ENCODE measurements at places on chromosomes 1 and 21.

DNA sequence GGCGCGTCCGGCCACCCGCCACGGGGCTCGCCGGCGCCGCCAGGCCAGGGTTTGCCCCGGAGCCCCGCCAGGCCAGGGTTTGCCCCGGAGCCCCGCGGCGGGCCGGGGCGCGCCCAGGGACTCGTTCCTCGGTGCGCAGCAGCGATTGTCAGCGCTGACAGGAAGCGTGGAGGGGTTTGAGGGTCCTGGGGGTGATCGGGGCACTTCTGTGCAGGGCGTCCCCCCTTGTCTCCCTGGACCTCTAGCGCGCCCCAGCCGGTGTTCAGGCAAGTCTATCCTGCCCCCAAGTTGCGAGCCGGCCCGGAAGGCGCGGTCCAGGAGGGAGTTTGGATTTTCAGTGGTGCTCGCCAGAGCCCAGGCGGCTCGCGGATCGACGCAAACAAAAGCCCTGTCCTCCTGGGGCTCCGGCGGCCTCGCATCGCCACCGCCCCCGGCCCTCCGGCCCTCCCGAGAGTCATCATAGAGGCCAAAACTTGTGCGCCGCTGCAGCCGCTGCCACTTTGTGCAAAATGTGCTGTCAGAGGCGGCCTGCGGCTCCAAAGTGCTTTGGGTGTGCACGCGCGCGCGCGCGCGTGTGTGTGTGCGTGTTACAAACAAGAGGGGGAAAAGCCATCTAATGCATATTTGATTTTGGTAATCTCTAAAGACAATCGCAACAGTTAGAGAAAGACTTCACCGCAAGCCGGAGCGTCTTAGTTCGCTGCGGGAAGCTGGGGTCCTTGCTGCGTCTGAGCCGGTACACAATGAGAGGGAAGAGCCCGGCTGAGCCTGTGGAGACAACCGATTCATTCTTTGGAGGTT, 1.0 kb downstream of the ROR1 start:
- DNase-seq, result no peak

GRCh38 chr1:177432897-177433296, 262.1 kb downstream of the BRINP2 start:
- no peak for DNase-seq

DNA sequence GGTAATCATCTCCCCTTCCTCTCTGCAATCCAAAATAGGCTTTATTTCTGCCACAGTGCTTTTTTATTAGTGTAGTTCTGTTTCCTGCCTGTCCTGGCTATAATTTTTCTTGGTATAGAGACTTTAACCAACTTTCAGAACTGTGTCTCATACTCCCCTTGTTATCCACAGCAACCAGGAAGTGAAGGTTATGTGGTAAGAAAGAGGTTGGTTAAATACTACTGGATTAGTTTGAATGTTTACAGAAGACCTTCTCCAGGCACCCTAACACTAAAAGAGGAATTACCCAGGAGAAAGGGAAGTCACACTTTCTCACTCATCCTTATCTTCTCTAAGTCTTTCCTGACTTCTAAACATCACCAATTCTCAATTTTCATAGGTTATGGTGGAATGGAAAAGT, 17.8 kb upstream of the TNFSF4 start:
- DNase-seq, result no peak

DNA sequence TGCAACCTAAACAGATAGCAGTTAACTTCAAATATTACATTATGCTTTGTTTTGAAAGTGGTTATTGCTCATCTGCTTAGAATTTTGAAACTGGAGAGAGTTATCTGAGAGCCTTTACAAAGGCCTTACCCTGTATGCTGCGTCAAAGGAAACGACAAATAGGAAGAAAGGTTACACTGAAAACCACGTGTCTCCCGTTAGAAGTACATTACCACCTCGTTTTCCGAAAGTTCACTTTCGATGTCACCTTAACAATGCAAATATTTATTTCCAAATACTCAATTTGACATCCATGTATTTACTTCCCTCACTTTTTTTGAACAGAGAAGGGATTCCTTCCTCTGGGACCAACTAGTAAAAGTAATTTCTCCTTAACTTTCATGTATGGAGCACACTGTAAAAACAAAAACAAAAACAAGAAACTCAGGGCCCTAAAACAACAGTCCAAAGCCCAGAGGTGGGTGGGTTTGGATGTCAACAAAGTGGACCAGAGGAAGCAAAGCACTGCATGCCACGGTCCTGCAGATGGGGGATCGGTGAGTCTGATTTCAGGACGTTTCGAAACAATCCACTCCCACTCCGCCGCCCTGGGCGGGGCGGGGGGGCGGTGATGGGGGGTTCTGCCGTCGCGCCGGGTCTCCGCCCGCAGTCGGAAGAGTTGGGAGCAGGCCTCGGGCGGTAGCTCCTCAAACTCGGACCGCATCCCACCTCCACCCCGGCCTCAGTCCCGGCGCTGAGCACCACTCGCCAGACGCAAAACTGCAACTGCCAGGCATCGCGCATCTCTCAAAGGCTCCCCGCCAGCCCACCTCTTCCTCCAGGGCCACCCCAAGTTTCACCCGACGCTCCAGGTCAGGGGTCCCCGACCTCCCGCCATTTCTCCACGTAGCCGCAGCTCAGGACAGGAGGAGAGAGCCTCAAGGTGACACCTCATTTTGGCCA, 841 bp downstream of the ADSS2 start:
- peak; percentile 44 for DNase-seq

DNA sequence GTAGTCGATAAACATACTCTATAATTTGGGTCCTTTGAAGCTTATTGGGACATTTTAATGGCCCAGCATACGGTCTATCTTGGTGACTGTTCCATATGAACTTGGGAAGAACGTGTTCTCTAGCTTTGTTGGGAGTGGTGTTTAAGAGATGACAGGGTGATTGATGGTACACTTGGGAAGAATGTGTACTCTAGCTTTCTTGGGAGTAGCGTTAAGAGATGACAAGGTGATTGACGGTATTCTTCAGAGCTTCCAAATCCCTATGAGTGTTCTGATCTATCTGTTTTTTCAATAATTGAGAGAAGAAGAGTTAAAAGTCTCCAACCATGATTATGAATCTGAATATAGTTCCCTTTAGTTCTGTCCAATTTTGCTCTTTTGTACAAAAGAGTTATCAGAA, 9.4 kb downstream of the NPHP4 start:
- no peak for DNase-seq

Data from activated CD4-positive, CD25-positive, alpha-beta regulatory T cell (primary cell).